ENCODE measurements at places on chromosomes 5 and 9. TPM values are rescaled to one million over a fixed set of nuclear protein-coding genes. Genes with fewer than 3 reads are reported as not detected.

The SLC1A1 gene
- total RNA-seq: 49.6 TPM

The IFNE gene
- total RNA-seq: not detected

The FST gene
- 4.4 TPM for total RNA-seq

The C9orf78 gene
- 37.8 TPM for total RNA-seq

The DBH gene
- total RNA-seq: under 0.01 TPM

The CTNNA1 gene
- total RNA-seq: 172 TPM

The NR4A3 gene
- total RNA-seq: 2.1 TPM

The LCN1 gene
- not detected for total RNA-seq

The SLC27A6 gene
- total RNA-seq: 4.6 TPM

The TOR4A gene
- 0.92 TPM for total RNA-seq

The FOXD4L5 gene
- total RNA-seq: 0.46 TPM

The SMIM33 gene
- not detected for total RNA-seq

The FCN2 gene
- total RNA-seq: not detected

The ADAMTS16 gene
- total RNA-seq: 3.5 TPM

The SV2C gene
- total RNA-seq: 34.4 TPM
